Body of pancreas (tissue), 4 donors: ENCODE measurements at places on chromosomes 4 and X. TPM values are rescaled to one million over a fixed set of nuclear protein-coding genes. Genes with fewer than 3 reads are reported as not detected.

CXXC4 gene
- 3.9 TPM for total RNA-seq

TEC gene
- 3.3 TPM for total RNA-seq

CT83 gene
- not detected for total RNA-seq

MCUB gene
- total RNA-seq = 58.3 TPM

KCND1 gene
- 0.52 TPM for total RNA-seq

F11 gene
- 53.1 TPM for total RNA-seq

DHX15 gene
- total RNA-seq = 83.7 TPM

PDGFC gene
- 19.1 TPM for total RNA-seq

HSFX4 gene
- total RNA-seq = not detected

DNA sequence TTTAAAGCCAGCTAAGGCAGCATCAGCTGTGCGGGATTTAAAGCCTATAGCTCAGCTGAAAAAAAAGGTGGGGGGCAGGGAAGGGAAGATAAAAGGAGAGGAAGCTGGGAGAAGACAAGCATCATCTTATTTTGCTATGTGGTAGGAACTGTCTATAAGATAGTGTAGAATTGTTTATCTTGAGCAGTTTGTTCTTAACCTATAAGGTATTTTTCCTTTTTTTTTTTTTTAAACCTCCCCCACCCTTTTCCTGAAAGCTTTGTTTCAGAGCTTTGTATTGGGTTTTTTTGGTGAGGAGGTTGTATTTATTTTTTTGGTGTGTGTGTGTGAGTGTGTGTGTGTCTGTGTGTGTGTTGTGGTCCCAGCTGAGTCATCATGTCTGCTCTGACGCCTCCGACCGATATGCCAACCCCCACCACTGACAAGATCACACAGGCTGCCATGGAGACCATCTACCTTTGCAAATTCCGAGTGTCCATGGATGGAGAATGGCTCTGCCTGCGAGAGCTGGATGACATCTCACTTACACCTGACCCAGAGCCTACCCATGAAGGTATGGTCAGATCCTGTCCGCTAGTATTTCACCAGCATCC lies 531 bp downstream of the RUFY3 start:
- DNase-seq = peak; percentile 18

- DNase-seq = no peak
Observed at GRCh38 chr4:28835501-28835900, 1884.7 kb upstream of the PCDH7 start.

DNA sequence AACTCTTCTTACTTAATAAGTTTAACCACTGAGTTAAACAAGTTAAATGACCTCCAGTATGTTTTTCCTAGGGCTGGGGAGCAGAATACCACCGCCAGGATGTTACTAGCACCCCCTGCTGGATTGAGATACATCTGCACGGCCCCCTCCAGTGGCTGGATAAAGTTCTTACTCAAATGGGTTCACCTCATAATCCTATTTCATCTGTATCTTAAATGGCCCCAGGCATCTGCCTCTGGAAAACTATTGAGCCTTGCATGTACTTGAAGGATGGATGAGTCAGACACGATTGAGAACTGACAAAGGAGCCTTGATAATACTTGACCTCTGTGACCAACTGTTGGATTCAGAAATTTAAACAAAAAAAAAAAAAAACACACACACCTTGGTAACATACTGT lies 61.5 kb upstream of the MMAA start:
- peak; percentile 66 for DNase-seq

DNA sequence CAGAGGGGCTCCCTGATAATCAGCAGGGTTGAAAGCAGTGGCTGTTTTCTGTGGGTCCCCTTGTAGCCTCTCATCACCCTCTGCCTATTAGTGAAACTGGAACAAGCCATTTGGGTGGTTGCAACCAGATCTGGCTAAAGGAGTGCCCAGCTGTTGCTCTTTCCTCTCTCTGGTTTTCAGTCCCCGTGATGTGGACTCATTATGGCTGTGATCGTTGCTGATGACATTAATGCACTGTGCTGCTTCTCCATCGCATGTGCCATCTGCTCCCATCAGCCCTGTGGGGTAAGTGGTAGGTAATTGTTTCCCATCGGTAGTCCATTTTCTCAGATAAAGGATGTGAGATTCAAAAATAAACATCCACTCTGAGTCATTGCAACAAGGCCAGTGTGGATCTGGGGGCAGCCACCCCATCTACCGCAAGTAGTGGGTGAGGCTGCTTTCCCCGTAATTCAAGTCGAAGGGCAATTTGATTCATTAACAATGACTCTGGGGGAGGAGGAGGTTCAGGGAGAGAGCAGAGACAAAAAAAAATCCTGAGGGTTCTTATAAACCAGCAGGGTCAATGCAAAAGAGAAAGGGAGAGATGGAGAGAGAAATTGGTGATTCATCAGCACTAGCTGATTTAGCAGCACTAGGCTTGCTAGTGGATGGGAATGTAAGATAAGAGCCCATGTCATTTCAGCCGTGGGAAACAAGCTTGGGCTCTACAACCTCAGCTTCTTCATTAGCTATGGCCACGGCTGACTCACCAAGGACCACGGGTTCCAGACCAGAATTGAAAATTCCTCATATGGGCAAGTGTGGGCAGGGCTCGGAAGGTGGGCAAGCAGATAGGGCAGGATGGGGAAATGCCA lies 357.8 kb downstream of the MID1IP1 start:
- peak; percentile 19 for DNase-seq

DNA sequence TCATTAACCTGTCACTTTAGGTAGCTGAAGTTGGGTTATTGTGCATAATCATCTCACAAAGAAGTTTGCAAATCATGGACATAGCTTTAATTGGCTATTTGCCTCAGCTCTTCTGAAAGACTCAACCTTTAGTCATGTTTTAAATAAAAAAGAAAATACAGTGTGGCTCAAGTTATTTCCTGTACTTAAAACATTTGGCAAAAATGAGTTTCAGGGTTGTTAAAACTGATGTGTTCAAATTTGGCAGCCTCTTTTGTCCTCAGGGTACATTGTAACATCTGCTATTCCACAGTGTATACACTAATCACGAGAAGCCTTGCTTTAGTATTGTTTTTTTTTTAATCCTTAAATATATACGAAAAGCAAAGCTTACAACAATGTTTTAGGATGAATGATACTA lies 31.5 kb upstream of the HPGD start:
- no peak for DNase-seq

- no peak for DNase-seq
Observed at GRCh38 chr4:72338060-72338459, 231.0 kb downstream of the ADAMTS3 start.

DNA sequence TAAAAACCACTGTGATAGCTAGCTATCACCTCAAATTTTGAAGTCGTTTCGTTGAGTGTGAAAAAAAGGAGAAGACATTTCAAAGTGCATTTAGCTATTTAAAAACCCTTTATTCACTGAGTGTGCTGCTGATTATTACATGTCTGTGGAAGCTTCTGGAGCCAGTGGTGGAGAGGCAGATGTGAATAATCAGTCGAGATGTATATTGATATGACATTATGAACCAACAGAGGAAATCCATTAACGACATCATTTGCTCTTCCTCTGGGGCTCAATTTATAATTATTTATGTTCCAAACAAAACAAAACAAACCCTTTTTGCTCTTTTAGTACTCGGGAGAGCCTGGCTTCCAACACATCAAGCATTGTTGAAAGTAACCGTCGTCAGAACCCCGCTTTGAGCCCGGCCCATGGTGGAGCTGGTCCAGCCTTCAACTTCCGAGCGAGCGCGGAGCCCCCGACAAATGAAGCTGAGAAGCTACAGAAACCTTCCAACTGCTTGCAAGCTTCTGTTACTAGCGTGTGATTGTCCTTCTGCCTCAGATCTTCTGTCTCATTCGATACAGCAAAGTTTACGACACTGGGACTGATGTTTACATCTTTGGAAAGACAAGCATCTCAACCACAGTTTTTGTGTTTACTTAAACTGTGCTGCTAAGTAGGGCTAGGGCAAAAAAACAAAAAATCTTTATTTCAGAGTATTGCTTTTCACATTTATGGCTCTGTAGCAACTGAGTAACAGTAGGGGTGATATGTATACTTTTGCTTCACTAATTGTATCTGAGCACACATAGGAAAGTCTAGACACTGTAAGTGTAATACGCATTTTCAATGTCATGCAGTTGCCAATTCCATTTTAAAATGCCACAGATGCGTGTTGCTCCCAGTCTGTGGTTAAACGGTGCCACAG lies 111.9 kb downstream of the STOX2 start:
- DNase-seq = no peak

GRCh38 chr4:71526637-71527406 lies 188.0 kb downstream of the SLC4A4 start:
- no peak for DNase-seq

- no peak for DNase-seq
Observed at GRCh38 chr4:146032234-146032860, 93.7 kb upstream of the ZNF827 start.
